WTC11 (cell line): ENCODE measurements at places on chromosomes 4 and X. TPM values are rescaled to one million over a fixed set of nuclear protein-coding genes. Genes with fewer than 3 reads are reported as not detected.

DNA sequence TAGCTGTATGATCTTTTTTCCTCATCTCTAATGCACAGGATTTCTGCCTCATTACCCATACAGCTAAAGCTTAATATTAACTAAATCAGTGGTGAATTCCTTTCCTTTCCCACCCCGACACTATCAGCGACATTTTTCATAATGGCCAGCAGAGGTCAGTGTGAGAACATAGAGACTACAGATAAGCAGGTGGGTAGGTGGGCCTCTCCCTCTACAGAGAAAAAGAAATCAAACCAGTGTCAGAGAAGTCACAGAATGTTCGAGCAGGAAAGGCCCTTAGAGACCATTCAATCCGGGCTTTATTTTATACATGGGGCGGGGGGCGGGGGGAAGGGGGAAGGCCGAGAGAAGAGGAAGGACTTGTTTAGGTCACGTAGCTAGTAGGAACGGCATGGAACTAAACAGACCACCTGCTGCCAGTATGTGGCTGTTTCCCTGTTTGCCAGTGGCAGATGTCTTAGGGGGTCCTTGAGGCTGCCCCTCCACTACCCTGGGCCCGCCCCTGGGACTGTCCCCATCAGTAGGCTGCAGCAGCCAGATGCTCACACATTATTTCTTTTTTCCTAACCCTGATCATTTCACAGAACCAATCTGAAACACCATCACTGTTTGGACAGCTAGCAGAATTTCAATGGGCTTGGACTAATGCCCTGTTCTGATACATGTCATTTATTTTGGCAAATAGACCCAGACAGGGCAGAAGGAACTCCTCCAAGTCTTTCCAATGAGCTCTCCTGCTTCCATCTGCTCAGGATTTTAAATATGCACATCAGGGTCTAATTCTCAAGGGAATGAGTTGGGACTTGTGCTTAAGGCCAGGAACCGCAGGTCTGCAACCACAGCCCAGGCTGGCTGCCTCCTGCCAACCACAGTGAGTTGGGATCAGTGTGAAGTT lies 133.4 kb downstream of the ATG4A start:
- DNase-seq, result peak; percentile 12

CENPVL1 gene
- total RNA-seq, result 3.1 to 3.7 TPM (median 3.5 TPM) in 3 replicates

DNA sequence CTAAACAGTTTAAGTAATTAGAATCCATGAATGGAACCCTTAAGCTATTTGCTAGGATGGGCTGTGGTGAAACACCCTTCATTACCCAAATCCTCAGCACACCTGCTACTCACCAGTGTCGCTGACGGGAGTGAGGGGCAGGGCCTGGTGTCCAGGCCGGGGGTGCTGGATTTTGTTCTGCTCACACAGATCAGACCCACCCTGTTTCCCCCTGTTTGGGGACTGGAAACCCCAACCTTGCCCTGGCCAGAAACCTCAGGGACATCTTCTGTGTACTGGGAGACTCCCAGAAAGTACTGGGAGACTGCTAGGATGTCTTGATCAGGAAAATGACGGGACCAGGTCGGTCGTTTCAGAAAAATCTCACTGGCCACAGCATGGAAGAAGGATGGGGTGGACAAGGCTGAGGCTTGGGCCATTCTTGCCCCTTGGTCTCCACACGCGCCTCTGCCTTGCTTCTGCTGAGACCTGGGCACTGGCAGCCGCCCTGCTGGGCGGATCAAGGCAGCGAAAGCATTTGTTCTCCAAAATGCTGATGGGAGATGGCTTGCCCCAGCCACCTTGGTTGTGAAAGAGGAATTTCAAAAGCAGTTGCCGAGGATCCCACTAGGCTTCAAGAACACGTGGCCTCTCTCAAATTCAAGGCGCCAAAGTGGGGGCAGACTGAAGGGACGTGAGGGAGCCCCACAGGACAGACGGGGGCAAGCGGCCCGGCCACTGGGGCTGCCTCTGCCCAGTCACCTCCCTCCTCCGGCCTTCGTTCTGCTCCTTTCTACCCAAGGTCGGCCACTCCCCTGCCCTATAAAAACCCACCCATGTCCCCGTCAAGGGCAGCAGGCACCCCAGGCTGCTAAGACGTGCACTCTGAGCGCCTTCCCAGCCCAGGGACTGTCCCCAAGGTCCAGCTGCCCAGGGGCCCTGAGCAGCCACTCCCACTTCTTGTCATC lies 23.5 kb upstream of the PDE6B start:
- no peak for DNase-seq

DNA sequence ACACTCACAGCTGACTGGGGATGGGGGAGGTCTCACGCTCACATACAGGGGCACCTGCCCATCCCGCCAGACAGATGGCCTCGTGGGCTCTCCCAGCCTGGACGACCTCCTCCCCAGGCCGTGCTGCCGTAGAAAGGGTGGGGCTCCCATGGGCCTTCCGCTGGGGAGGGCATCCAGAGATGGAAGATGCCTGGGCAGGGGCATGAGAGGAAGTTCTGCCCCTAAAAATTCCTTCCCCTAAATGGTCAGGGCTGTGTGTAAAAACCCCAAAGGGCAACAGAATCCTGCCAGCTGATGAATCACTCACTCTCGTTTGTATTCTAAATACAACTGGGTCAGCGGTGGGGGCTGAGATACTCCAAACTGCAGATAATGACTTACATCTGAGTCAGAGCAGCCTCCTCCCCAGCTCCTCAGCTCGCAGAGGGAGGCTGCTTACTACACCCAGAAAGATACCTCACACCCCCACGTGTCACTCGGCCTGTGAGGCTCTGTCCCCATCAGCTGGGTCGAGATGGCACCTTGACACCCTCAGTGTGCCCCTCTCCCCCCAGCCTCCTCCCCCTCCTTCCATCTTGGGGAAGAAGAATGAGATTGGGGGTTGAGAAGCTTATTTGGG lies 10.1 kb downstream of the WDR1 start:
- no peak for DNase-seq

DNA sequence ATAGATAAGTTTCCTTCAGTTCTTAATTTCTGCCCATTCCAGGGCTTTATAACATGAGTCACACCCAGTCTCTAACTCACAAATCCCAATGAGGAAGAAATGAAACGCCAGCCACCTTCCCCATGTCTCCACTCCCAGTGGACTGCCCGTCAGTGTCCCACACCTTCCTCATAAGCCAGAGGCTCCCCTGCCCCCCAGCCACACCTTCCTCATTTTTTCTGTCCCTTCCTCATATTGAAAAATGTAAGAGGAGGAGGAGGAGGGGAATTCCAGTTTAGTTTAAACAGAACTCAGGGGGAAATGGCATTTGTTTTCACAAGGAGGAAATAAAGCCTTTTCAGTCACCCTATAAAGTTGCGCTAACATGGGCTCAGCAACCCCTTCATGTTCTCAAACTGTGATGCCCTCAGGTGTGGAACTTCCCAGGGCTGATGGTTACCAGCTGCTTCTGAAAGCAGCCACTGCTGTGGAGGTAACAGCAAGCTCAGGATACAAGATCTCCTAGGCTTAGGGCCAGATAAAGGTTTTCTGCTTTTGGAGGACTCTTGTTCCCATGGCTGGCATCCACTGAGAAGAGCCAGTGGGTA lies 97.8 kb downstream of the PARM1 start:
- DNase-seq, result no peak

- no peak for DNase-seq
Observed at GRCh38 chr4:4968161-4968725, 51.0 kb downstream of the CYTL1 start.

MAGEB17 gene
- 0.27 to 0.63 TPM (median 0.41 TPM) in 3 replicates for total RNA-seq

LRP2BP gene
- 0.33 to 0.69 TPM (median 0.39 TPM) in 3 replicates for total RNA-seq

DNA sequence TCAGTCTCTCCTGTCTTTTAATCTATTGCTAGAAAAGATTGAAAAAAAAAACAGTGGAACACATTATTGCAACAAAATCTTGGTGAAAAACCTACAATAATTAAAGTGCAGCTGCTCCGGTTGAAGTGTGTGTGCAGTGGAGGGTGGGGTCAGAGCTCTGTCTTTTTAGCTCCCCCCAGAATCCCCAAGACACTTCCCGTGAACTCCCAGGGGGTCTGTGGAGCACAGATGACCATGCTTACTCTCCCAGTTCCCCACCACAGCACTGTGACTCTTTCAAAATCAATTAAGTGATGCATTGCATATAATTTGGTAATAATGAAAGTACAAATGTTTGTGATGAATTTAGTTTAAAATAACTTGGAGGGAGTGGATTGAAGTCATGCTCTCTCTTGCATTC lies 15.7 kb upstream of the SLC10A4 start:
- DNase-seq, result no peak

ARHGAP24 gene
- total RNA-seq, result 1.2 to 2.1 TPM (median 1.4 TPM) in 3 replicates

DNA sequence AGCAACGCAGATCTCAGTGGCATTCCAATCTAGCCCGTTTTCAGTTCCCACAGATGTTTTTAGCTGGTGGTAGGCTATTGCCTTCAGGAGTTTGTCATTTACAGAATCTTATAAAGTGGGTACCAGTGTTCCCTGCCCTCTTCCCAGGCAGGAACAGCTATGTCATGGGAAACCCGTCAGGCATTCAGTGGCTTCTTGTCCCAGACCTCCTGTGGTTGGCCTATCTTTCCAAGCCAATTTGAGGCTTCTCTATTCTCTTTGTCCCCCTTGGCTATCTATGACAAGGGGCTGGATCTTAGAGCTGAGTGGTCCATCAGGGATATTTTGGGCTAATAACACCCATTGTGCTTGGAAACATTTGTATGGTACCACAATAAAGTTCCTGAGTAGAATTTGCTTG lies 33.6 kb upstream of the RPL34 start:
- DNase-seq, result no peak

TCEAL9 gene
- total RNA-seq, result 30.4 to 35.0 TPM (median 30.7 TPM) in 3 replicates

SCOC gene
- total RNA-seq, result 33.0 to 37.3 TPM (median 33.6 TPM) in 3 replicates

DNA sequence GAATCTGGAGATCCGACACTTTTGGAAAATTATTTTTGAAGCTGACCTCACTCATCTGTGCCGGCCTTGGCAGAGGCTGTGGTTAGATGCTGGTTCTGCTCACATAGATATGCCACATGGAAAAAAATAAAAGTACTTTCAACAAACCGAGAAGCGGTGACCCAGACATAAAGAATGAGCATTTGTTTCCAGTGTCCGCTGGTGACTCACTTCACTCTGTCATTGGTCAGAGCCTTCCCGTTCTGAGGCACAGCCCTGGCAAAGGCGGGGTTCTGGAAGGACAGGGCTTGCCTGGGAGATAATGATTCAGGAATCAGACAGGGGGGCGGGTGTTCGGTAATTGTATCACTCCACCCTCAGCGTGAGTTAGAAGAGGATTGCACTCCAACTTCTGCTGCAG lies 172.4 kb upstream of the MXRA5 start:
- no peak for DNase-seq

SPIN2A gene
- 2.3 to 4.5 TPM (median 2.5 TPM) in 3 replicates for total RNA-seq

DNA sequence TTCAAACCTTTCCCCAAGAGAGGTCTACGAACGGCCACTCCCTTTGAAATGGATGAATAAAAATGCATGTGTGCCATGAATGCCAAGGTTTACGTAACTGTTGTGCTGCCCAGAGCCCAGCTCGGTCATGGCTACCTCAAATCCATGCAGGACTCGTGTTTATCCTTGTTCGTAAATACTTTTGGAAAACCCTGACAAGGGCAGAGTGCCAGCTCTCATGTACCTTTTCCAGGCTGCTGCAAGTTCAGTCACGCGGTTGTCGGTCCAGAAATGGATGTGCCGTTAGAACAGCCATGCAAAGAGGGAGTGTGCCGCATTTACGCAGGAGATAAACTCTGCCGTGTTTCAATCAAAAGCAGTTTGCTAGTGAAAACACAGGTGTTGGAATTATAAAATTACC lies 123.4 kb downstream of the AMELX start:
- no peak for DNase-seq

DNA sequence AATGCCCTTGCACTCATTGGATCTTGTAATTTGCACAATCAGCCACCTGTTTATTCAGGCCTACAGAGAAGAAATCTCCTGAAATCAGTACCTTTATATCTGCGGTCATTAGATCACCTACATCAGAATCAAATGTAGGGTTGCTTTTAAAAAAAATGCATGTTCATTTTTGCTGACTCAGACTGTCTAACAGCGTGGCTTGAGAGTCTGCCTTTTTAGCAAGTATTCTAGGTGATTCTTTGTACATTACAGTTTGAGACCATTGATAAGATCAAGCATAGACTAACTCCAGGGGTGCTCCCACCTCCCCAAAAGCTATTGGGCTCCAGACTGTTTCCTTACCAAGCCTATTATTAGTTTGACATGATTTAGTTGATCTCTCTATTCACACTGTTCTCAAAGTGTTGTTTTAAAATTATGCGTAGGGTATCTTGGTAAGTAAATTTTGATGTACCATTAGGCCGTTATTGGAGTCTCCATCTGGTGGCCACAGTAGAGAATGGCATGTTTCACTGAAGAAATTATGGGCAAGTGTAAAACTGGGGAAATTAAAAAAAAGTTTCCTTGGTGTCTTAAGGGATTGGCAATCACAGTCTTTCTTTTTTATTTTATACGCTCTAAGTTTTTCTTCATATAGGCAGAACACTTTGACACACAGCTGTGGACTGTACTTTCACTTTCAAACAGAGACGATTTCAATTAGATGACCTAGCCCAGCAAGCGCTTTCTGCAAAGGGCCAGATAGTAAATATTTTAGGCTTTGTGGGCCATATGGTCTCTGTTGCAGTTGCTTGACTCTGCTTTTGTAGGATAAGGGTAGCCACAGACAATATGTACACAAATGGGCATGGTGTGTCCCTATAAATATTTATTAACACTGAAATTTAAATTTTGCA lies 33.7 kb upstream of the MSL3 start:
- DNase-seq, result no peak

DNA sequence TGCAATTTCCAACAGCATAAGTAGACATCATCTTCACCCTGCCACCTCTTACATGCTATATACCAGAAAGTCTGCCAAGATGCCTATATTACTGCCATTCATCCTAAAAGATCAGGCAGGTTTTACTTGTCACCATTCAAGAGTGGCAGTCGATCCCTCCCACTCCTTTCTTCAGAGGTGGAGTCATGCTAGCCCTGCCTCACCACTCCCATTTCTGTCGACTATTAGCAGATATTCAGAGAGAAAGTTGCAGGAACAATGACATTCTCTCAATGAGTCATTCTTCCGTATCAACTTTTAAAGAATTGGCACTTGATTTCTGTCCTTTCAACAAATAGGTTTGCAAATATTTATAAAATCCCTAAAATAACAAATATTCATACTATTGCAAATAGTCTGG lies 1060.1 kb downstream of the ADGRL3 start:
- DNase-seq, result no peak

ADGRL3 gene
- 8.7 to 9.8 TPM (median 9.7 TPM) in 3 replicates for total RNA-seq

GRCh38 chrX:124117325-124117724 lies 155.8 kb downstream of the STAG2 start:
- no peak for DNase-seq

PDCL2 gene
- 0.21 TPM in 1 of 3 replicates, not detected in the others for total RNA-seq

MYL5 gene
- 12.1 to 22.2 TPM (median 14.8 TPM) in 3 replicates for total RNA-seq

DNA sequence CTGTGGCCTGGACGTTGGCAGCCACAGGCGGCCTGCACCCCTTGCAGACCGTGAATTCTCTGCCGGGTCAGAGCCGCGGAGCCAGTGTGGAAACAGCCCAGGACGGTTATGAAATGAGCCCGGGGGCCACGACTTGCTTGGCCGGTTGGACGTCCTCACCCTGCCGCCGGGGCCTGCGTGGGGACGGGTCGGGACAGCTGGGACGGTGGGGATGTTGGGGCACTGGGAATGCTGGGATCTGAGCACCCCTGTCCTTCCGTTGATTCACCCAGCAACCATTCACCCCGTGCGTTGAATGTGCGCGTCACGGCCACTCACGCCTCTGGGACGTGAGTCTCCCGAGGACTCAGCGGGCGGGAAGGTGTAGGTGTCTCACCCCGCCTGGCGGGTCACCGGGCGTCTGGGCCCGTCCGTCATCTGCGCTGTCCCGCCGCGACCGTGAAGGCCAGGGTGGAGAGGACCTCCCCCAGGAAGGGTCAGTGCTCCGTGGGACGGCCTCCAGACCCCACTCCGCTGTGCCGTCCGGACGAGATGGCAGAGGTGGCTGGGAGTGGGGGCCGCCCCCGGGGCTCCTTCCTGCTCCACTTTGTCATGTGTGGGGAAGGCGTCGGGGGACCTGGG lies 4.5 kb upstream of the PLCXD1 start:
- DNase-seq, result no peak

ENPEP gene
- 0.33 to 0.98 TPM (median 0.39 TPM) in 3 replicates for total RNA-seq

TLR1 gene
- total RNA-seq, result 0.28 to 0.34 TPM in 2 of 3 replicates, not detected in the other

NUDT10 gene
- 17.7 to 22.2 TPM (median 18.1 TPM) in 3 replicates for total RNA-seq
